ENCODE measurements at places on chromosomes 5 and 9.
A peak's percentile ranks its signal among the peaks of the same experiment; 100 is the strongest.

DNA sequence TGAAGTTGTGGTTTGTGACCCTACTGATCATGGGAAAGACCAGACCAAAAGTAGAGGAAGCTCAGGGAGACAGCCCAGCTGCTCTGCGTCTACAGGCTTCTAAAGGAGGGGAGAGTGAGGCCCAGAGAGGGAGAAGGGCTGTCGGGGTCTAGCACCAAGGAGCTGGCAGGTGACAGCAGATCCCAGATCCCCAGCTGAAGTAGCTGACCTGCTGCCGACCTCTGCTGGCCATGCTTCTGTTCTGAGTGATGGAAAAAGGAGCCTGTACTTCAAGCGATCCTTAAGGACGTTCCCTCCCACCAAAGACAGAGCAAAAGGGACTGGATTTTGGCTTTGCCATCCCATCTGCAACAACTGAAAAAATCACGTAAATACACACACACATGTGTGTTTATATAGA lies 22.7 kb upstream of the QSOX2 start:
- DNase-seq, result no peak

- no peak for DNase-seq
These were observed 15.5 kb downstream of the FGD3 start for GRCh38 chr9:92962846-92963245.

DNA sequence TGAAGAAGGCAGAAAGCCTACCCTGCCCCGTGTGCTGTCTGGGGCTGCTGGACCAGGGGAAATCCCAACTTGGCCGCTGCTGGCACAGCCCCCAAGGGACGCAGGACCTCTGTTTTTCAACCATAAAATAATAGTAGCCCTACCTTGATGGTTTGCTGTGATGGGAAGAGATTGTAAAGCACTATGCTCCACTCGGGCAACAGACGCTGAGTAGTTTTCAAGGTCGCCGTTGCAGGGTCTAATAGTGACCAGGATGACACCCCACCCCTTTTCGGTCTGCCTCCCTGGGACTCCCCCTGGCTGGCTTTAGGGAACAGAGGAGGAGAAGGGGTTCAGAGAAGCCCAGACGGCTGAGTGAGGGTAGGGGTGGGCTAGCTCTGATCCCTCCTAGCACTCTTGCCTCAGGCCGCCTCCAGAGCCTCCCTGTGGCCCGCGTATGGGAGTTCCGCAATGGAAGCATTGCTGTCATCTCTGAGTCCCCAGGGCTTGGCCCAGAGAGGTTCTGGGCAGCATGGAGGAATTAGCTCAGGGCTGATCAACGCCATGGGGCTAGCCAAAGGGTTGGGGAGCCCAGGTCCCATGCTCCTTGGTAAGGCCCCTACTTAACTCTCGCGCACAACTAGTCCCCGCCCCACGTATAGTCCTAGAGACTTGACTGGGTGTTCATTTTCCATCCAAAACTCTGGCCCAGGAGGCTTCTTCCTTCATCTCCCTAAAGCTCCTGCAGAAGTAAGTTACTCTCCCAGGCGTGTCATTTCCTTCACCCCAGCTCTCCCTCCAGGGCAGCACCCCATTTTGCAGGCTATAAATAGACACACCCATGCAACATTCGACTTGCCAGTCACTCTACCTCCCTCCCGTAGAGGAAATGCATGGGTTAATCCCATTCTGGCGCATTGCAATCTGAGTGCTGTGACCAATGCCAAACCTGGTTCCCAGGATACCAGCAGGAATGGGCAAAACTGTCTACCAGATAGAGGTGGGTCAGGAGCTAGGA lies 1.1 kb upstream of the IRF1 start:
- peak; percentile 12 for DNase-seq

GRCh38 chr5:156623381-156624040 lies 226.6 kb upstream of the PPP1R2B start:
- no peak for DNase-seq

DNA sequence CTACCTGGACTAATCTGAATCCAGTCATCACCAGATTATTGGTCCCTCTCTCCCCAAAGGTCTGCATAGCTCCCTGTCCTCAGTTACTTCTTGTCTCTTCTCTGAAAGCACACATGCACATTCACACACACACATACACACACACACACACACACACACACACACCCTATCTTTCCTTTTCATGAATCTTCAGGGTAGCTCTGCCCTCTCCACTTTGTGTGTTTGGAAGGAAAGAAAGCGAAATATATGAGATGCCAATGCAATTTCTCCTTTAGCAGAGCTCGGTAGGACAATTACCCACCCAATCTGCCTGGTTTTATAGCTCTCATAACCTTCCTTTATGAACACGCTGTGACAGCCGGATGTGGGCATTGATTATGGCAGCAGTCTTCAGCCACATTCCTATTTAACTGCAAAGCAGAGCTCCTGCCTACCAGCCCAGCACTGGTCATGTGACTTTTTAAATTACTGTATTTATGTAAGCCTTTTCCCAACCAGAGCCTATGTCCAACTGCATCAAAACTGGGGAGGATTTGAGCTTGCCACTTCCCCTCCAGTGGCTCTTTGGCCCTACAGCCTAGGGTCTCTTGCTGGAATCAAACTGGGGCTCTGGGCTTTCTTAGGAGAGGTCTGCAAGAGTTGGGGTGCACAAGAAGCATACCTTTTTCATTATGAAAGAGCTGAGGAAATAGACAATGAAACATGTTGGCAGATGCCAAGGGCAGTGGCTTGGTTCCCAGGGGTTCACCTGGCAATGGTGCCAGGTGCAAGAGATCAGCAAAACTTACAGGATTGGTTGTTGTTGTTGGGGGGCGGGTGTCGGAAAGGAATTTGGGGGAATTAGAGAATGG lies 20.8 kb upstream of the MATR3 start:
- peak; percentile 30 for DNase-seq

DNA sequence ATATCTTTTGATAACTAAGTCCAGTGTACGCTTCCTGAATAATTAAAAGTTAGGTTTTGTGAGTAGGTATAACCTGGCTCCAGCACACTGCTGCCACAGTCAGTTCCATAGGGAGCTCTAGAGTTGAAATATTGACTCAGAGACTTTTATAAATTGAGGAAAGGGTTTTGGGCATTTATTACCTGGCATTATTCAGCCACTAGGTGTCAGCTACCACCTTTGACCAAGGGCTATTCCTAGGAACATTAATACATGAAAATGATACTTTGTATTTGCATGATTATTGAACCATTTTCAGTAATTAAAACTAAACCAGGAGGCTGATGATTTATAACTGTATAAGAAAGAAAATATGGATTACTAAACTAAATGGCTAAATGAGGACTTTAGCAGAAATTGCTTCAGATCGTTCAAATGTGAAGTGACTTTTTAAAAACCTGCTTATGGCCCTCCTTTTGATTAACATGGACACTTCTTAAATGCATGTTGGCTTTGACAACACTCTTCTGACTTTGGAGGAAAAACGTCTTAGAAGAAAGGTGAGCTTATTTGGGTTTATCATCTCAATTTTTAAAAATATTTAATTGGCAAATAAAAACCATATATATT lies 83.0 kb downstream of the SMC2 start:
- DNase-seq, result no peak

DNA sequence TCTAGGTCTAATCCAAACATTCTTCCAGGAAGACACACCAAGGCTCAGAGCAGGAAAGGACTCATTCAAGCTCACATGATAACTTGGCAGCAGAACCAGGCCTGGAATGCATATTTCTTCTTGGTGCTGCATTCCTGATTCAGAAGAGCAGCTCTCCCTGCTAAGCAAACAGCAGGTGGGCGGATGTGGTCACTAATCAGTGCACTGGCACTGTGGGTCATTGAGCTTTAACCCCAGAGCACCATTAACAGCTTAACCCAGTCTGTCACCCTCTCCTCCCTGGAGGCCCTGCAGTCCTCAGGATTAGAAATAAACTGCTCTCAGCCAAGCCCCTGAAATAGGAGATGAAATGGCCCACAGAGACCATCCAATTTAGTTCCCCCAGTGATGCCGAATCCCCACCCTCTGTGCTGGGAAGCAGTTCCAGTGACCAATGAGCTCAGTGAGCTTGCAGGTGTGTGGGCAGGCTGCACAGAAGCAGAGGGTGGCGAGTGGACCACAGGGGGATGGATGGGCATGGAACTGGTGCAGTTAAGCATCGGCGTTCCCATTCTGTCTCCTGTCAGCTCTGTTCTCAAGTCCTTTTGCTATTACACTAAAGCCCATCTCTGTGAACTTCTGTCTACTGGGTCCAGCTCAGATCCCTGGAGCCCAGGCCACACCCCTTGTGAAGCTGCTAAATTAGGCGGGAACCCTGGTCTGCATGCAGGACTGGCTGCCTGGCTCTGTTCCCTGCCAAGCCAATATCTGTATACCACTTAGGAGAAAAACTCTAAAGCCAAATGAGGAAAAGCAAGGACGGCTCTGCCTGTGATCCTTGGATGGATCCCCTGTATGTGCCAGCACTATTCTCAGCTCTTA lies 16.6 kb upstream of the MEGF9 start:
- no peak for DNase-seq

- no peak for DNase-seq
These were observed 215.6 kb downstream of the TLE1 start for GRCh38 chr9:81473708-81474107.

DNA sequence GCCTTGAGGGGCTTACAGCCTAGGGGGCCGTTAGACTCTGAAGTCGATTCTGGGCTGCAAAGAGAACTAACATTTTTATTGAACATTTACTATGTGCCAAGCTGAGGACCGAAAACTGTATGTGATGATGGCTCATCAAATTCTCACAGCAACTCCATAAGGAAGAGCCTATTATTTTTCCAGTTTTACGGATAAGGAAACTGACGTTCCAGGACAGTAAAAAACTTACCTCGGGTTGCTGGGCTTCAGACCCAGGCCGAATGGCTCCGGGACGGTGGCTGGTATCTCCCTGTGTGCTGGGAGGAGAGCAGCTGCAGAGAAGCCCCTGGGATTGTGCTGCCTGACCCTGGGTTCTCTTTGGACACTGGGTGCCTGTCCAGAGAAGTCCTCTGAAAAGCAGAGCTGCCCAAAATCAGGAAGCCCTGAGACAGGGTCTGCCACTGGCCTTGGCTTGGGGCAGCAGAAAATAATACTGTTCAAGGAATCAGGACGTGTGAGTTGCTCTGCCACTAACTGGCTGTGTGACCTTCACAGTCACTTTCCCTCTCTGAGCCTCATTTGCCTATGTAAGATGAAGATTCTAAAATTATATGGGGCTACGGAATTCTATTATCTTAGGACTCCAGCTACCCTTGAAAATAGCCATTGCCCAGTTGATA lies 116.3 kb upstream of the CPEB4 start:
- no peak for DNase-seq

DNA sequence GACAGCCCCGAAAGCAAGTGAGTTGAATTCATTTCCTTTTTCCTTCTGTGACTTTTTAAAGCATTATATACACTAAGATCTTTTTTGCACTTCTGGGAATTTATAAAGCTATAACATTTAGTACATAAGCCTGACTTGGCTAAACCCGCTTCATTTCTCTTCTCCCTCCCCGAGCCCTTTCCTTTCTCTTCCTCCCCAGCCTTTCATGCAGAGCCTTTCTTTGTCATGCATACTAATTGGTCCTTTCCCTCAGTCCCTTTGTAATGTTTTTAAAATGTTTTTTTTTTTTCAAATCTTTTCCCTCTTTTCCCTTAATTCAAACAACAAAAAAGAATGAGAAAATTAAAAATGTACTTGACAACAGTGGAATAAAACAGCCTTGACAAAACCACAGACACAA lies 246.4 kb downstream of the PSAT1 start:
- no peak for DNase-seq

DNA sequence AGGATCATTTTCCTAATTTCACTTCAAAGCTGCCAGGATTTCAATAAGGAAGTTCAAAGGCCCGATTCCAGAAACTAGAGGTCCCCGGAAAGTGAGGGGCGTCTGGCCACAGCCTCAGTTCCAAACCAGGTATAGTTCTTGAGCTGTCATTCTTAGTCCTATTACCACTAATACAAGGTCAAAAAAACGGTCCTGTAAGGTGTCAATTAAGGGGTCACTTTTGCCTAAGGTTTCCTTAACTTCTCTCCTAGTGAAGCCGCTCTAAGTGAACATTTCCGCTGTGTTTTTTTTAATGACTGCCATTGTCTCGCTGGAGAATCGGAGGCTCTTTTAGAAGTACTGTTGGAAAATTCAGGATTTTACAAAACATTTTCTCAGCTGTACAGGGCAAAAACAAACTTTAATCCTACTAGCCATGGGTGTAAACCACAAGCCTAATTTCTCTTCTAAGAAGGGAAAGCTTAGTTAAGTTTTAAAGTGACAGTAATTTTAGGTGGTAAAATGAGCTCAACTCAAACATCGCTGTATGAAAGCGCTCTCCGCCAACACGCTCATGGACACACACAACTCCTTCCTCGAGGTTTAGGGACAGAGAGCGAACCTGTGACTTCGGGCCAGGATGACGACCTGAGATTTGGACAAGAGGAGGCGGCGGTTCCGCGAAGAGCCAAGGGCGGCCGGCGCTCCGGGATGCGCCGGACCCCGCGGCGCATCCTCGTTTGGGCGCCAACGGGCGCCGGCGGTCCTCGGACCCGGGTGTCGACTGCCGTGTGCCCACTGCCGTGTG lies 76.7 kb upstream of the IFNE start:
- no peak for DNase-seq

GRCh38 chr5:53069626-53070025 lies 39.9 kb downstream of the MOCS2 start:
- peak; percentile 87 for DNase-seq

GRCh38 chr9:4073371-4073770 lies 226.5 kb downstream of the GLIS3 start:
- no peak for DNase-seq

GRCh38 chr5:122150215-122150614 lies 20.9 kb downstream of the ZNF474 start:
- DNase-seq, result no peak

DNA sequence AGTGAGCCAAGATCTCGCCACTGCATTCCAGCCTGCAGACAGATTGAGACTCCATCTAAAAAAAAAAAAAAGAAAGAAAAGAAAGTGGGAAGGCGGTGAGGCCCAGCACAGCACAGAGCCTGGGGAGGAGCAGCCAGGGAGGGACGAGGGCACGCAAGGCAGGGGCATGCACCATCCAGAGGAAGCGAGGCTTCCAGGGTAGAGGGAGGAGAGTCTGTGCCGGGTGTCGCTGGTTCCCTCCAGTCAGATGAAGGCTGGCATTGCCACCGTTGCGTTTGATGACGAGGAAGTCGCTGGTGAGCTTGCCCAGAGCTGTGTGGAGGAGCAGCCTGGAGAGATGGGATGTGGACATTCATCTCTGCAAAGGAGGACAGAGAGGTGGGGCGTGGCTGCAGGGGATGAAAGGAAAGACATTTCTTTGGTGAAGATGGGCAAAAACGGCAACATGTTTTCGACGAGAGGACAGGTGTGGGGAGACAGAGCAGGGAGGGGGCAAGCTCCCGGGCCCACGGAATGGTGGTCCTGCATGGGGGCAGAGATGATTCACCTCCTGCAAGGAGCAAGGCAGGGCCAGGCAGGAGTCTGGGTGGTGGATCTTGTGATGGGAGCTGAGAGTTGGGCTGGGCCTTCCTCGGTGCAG lies 18.6 kb upstream of the OLFM1 start:
- no peak for DNase-seq

- no peak for DNase-seq
These were observed 88.2 kb upstream of the ZNF618 start for GRCh38 chr9:113787871-113788270.

GRCh38 chr9:88230612-88231011 lies 92.3 kb upstream of the SPATA31C2 start:
- no peak for DNase-seq

- no peak for DNase-seq
These were observed 240.7 kb downstream of the CSNK1G3 start for GRCh38 chr5:123752552-123753179.
